OCI-LY7 (cell line): ENCODE measurements at places on chromosomes 7 and 10.
A peak's percentile ranks its signal among the peaks of the same experiment; 100 is the strongest.

- DNase-seq = no peak
Observed at GRCh38 chr7:116859323-116859722, 3.1 kb upstream of the CAPZA2 start.

- peak; percentile 37 for DNase-seq
Observed at GRCh38 chr10:120423431-120424197, 33.4 kb upstream of the PLPP4 start.

DNA sequence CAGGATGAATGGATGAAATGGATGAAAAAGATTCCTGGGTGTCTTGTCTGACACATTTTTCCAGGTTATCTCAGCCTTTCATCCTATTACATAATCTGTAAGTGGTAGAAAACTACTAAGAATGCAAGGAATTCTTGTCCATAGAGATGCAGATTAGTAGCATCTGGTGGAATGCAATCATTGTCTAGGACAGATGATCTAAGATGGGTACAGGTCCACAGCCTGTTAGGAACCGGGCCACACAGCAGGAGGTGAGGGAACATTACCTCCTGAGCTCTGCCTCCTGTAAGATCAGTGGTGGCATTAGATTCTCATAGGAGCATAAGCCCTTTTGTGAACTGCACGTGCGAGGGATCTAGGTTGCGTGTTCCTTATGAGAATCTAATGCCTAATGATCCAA lies 225.0 kb downstream of the CALN1 start:
- DNase-seq = no peak

GRCh38 chr7:75689246-75690099 lies 49.3 kb downstream of the HIP1 start:
- DNase-seq = peak; percentile 57

GRCh38 chr10:65816536-65816935 lies 1109.3 kb upstream of the LRRTM3 start:
- no peak for DNase-seq

DNA sequence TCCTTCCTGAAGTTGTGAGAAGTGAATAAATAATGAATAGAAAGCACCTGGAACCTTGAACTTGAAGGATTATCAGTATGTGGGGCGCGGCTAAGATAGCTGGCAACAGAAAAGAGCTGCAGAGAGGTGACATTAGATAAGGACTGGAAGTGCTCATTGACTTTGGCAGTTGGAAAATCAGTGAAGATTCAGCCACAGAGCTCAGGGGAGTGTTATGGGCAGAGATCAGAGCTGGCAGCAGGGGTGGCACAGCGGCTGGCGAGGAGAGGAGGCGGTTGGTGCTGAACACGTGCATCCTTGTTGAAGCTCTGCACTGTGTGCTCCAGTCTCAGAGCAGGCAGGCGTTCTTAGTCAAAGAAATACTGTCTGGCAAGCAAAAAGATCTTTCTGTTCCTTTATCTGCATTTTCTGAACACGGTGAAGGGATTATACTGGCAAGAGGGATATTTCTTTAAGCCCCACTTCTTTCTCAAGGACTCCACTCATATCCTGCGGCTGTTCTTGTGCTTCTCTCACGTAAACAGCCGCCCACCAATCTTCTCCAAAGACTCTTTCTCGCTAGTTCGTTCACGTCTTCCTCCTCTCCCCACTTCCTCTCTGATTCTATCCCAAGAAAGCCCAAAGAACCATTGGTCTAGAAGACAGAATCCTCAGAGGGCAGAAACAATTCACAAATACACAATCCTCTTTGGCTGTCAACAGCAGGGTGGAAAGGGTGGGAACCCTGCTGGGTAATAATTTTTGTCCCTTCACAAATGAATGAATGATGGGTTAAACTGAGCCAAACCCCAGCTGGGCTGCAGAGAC lies 38.6 kb upstream of the ADD3 start:
- no peak for DNase-seq
